ENCODE measurements at places on chromosomes 12 and 14. TPM values are rescaled to one million over a fixed set of nuclear protein-coding genes. Genes with fewer than 3 reads are reported as not detected.

DNA sequence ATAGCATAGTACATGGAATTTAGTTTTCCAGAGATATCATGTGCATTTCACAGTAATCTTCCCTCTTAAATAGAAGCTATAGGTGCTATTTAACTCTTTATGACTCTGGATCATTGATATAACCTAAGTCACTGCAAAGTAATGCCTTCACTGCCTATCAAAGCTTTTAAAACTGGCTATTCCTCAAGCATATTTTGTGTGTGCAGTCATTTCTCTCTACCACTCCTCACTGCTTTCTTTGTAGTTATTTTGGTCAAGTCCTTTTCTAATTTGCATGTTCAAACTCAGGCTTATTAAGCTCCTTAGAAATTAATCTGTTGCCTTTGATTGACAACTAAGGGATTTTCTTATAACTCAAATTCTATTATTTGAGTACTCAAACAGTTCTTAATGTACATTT, 79.4 kb upstream of the PLEKHG7 start:
- no peak for DNase-seq

- no peak for DNase-seq
These were observed 80.2 kb upstream of the ST8SIA1 start for GRCh38 chr12:22414742-22415141.

The GPR137C gene
- polyA plus RNA-seq, result 8.4 TPM

The COX8C gene
- 0.46 TPM for polyA plus RNA-seq

GRCh38 chr12:22543246-22544037, 900 bp downstream of the C2CD5 start:
- peak; percentile 55 for DNase-seq

- DNase-seq, result no peak
These were observed 40.1 kb downstream of the FBXL14 start for GRCh38 chr12:1553987-1554982.

The JDP2 gene
- 24.2 TPM for polyA plus RNA-seq

The RACGAP1 gene
- 45.4 TPM for polyA plus RNA-seq

The CLEC14A gene
- polyA plus RNA-seq, result 15.3 TPM

The ACIN1 gene
- 220 TPM for polyA plus RNA-seq

DNA sequence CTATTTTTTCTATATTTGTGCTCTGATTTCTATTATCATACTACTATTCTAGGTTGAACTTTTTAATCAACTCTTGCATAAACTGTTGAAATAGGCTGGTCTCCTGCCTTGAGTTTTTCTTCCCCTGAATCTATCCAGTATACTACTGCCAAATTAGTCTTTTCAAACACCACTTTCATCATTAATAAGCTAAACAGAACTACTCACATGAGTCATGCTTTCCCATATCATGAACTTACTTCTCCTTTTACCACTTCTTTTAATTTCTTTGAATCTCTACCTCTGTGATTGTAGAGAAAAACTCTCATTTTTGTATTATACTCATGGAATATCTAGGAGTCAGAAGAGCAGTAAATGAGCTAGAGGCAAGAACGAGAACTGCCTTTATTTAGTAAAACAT, 340.3 kb upstream of the PDE3A start:
- DNase-seq, result no peak

DNA sequence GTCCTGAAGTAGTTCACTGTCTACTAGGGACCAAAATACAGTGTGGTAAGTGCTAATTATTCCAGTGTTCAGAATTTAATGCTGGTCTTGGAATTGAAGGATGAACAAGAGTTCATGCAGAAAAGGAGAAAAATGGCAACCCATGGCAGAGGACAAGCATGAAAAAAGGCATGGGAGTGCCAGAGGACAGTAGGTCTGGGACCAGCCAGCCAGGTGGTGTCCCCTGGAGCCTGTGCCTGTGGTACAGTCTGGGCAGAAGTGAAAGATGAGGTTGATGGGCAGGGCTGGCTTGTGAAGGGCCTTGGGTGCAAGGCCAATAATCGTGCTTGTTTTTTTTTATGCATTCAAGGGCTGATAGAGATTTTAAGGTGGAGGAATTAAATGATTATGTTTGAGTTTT, 21.0 kb downstream of the C12orf75 start:
- DNase-seq, result no peak

DNA sequence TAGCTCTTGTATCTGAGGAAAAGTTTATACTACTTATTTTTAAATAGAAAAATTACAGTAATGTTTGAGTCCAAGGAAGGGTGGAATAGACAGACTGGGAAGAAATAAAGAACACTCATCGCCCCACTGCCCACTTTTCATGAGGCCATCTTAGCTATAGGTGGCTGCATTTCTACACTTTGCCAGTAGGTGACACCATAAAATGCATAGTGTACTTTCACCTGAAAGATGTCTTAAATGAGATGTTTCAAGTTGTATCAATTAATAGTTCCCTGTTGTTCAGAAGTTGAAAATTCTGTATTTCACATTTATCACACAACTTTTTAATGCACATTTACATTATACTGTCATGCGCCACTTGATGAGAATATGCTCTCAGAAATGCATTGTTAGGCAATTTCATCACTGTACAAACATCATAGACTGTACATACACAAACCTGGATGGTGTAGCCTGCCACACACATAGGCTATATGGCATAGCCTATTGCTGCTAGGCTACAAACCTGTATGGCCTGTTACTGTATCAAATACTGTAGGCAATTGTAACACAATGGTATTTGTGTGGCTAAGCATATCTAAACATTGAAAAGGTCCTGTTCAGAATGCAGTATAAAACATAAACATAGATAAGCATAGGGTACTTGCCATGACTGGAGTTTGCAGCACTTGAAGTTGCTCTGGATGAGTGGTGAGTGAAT, 27.6 kb downstream of the PMCH start:
- peak; percentile 2 for DNase-seq

The TAS2R13 gene
- polyA plus RNA-seq, result 0.09 TPM

DNA sequence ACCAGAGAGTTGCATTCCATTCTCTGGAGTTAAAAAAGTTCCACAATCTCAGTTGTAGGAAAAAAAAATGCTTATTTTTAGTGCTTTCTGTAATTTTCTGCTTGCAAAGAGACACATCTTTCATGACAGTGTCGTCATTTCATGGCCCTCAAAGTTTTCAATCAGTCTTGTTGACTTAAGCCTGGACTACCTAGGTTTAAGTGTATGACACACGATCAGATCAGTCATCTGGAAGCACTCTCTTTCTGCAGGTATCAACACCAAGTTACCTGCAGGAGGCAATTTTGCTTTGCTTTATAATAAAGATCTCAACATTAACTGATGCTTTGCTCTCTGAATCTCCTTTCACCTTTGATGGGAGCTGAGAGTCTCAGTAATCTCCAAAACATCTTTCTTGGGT, 251.6 kb downstream of the BCAT1 start:
- DNase-seq, result no peak

GRCh38 chr12:28770322-28770721, 378.8 kb upstream of the FAR2 start:
- no peak for DNase-seq

The CBLN3 gene
- polyA plus RNA-seq, result 4.7 TPM

GRCh38 chr12:104784592-104784991, 173.5 kb downstream of the SLC41A2 start:
- DNase-seq, result no peak

The TAS2R9 gene
- polyA plus RNA-seq, result not detected

The KRT7 gene
- polyA plus RNA-seq, result 116 TPM

DNA sequence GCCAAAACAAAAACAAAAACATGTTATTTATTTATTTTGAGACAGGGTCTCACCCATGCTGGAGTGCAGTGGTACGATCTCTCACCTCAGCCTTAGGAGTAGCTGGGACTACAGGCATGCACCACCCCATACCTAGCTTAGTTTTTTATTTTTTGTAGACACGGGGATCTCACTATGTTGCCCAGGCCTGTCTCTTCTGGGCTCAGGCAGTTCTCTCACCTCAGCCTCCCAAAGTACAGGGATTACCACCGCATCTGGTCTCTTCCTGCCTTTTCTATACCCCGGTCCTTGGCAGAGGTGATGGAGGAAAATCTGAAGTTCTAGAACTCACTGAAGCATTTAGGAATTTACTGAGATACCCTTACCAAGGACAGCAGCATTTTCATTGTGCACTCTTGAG, 6.8 kb upstream of the IRF2BPL start:
- DNase-seq, result no peak

GRCh38 chr12:18955594-18955993, 173.9 kb upstream of the PLEKHA5 start:
- no peak for DNase-seq

The SDSL gene
- polyA plus RNA-seq, result 12.7 TPM

The LRP1-AS gene
- polyA plus RNA-seq, result not detected

The KRT3 gene
- not detected for polyA plus RNA-seq

The RHEBL1 gene
- polyA plus RNA-seq, result 2.2 TPM

DNA sequence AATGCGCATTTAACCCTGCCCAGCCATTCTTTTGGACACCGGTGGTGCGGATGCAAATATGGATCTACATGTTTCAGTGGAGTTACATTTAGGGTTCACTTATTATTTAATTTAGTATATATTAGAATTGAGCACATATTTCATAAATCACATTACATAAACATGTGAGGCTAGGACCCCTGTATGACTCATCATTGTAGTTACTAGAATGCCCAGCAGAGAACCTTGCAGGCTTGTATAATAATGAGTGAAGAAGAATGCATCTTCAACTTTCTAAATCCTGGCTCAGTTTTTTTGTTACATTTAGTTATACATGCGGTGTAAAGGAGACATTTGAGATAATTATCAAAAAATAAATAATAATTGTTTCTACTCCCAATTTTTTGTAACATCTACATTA, 369.0 kb downstream of the ATP23 start:
- DNase-seq, result no peak

DNA sequence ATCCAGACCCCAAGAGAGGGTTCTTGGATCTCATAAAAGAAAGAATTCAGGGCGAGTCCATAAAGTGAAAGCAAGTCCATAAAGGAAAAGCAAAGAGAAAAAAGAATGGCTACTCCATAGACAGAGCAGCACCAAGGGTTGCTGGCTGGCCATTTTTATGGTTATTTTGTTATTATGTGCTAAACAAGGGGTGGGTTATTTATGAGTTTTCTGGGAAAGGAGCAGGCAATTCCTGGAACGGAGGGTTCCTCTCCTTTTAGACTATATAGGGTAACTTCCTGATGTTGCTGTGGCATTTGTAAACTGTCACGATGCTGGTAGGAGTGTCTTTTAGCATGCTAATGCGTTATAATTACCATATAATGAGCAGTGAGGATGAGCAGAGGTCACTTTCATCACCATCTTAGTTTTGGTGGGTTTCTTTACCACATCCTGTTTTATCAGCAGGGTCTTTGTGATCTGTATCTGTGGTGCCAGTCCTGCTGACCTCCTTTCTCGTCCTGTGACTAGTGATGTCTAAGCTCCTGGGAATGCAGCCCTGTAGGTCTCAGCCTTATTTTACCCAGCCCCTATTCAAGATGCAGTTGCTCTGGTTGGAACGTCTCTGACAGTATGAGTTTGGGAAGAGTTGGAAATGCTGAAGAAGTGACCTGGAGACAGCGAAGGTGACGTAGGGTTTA, 100.5 kb downstream of the ZNF664 start:
- DNase-seq, result no peak

DNA sequence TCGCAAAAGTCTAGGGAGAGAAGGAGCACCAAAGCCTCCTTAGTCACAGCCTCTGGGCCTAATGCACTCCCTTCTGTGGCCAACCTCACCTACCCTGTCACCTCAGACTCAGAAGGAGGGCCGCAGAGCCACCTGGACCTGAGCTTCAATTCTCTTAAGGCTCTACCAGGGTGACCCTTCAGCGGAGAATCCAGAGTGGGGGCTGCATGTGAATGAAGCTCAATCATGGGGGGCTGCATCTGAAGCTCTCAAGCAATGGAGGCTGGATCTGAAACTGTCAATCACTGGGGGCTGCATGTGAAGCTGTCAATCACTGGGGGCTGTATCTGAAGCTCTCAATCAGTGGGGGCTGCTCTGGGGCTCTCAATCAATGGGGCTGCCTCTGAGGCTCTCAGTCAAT, 43.1 kb upstream of the EIF5 start:
- DNase-seq, result no peak

The RNASE7 gene
- polyA plus RNA-seq, result 0.63 TPM

- no peak for DNase-seq
These were observed 101.2 kb downstream of the NINJ2 start for GRCh38 chr12:561908-562593.

DNA sequence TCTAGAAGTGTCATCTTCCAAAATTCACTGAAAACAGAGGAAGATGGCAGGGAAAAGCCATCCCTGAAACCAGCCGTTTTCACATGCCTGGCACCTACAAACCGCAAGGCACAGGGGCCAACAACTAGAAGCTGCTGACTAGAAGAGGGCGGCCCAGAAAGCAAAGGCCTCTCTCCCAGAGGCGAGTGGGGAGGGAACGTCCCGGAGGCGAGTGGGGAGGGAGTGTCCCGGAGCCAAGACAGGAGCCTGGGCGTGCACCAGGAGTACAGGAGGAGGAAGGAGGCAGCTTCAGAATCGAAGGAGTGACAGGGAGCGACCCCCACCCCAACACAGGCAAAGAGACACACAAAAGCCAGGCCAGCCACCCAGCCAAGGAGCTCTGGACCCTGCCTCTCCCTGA, 21.0 kb downstream of the ANKLE2 start:
- no peak for DNase-seq

DNA sequence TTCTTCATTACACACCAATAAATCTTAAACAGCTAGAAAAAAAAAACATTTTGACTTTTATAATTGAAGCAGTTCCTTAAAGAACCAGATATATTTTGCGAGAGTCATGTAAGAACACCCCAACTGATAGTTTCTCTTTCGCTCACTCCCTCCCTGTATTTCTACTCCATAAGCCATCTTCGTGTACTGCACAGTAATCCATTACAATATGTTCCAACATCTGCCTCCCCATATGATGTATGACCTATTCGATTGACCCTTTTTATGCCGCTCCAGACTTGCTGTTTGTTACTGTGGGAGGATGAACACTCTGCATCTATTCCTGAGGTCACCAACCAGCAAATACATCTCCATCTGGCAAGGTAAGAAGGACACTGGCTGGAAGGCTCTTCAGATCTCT, 331.7 kb downstream of the SOX5 start:
- no peak for DNase-seq

- no peak for DNase-seq
These were observed 19.9 kb downstream of the TTC7B start for GRCh38 chr14:90796329-90796728.

The TMCC3 gene
- 44.7 TPM for polyA plus RNA-seq

DNA sequence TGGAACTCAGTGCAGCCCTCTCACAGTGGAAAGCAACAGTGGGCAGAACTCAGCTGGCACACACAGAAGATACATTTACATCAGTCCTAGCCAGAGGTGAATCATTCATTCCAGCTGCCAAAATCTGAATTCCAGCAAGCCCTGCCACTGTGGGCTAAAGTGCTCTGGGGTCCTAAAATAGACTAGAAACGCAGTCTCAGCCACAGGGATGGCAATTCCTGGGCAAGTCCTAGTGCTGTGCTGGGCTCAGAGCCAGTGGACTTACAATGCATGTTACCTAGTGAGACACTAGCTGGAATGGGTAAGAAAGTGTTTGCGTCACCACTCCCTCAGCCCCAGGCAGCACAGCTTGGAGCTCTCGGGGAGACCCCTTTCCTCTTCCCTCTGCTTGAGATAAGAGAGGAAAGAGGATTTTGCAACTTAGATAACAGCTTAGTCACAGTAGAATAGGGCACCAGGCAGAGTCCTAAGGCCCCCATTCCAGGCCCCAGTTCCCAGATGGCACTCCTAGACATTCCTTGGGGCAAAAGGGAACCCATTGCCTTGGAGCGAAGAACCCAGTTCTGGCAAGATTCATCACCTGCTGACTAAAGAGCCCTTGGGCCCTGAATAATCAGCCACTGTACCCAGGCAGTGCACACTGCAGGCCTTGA, 592.9 kb downstream of the FSCB start:
- DNase-seq, result no peak

The KRT72 gene
- not detected for polyA plus RNA-seq

The ETFBKMT gene
- polyA plus RNA-seq, result 5.9 TPM

The PDE3A gene
- 26.8 TPM for polyA plus RNA-seq

- no peak for DNase-seq
These were observed 323.9 kb downstream of the BCL11B start for GRCh38 chr14:98947911-98948595.

All from left renal pelvis (tissue), 4 donors.